ENCODE measurements at places on chromosomes 4 and X. TPM values are rescaled to one million over a fixed set of nuclear protein-coding genes. Genes with fewer than 3 reads are reported as not detected.

ARHGEF6 gene
- 54.9 TPM for total RNA-seq

ZC4H2 gene
- 3.5 TPM for total RNA-seq

GRCh38 chr4:52873191-52873590 is 11.1 kb downstream of the RASL11B start:
- no peaks in the 10 kb centered on the region for H3K36me3 ChIP-seq
- H3K27ac ChIP-seq, result peak overlapping the region; percentile 8
- H3K27me3 ChIP-seq, result no peaks in the 10 kb centered on the region
- no peak overlapping the region for H3K4me3 ChIP-seq
- peaks cover 57% of the 10 kb centered on the region for H3K4me1 ChIP-seq

GRCh38 chr4:2138846-2139500 is 79.8 kb downstream of the NAT8L start:
- DNase-seq, result no peak
- no peaks in the 10 kb centered on the region for H3K36me3 ChIP-seq
- no peak overlapping the region for H3K4me3 ChIP-seq

DNA sequence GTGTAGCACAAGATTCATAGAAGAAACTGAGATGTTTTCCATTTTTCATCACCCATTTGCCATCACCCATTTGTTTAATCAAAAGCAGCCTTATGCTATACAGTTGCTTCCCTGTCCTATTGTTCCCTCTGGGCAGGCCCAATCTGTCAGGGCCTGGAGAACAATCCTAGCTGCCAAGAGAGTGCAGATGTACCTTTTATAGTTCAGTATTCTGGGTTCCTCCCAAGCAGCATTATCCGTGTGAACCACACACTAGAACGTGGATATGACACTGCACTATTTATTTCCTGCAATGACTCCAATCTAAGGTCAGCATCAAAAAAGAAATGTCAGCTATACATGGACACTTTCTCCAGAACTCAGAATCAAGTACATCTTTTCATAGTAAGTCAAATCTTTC is 269.0 kb downstream of the ADGRA3 start:
- H3K4me3 ChIP-seq, result no peak overlapping the region
- no peak overlapping the region for H3K27ac ChIP-seq
- DNase-seq, result no peak
- H3K27me3 ChIP-seq, result no peaks in the 10 kb centered on the region
- no peaks in the 10 kb centered on the region for H3K36me3 ChIP-seq
- no peaks in the 10 kb centered on the region for H3K4me1 ChIP-seq

Measured in left ventricle myocardium inferior (tissue), 1 donor.